ENCODE measurements at places on chromosomes 3 and 15.

- DNase-seq, result no peak
These were observed 10.4 kb upstream of the C15orf39 start for GRCh38 chr15:75191235-75191634.

- no peak for DNase-seq
These were observed 298.2 kb downstream of the AGBL1 start for GRCh38 chr15:86377914-86378313.

GRCh38 chr15:42078903-42079302 is 15.5 kb downstream of the PLA2G4D start:
- DNase-seq, result no peak

- no peak for DNase-seq
These were observed 8.7 kb downstream of the ATP8B4 start for GRCh38 chr15:50110285-50110684.
